ENCODE measurements at places on chromosomes 16 and 17. TPM values are rescaled to one million over a fixed set of nuclear protein-coding genes. Genes with fewer than 3 reads are reported as not detected.

GRCh38 chr17:36939802-36940312, 2.6 kb downstream of the LHX1 start:
- no peak for DNase-seq

DNA sequence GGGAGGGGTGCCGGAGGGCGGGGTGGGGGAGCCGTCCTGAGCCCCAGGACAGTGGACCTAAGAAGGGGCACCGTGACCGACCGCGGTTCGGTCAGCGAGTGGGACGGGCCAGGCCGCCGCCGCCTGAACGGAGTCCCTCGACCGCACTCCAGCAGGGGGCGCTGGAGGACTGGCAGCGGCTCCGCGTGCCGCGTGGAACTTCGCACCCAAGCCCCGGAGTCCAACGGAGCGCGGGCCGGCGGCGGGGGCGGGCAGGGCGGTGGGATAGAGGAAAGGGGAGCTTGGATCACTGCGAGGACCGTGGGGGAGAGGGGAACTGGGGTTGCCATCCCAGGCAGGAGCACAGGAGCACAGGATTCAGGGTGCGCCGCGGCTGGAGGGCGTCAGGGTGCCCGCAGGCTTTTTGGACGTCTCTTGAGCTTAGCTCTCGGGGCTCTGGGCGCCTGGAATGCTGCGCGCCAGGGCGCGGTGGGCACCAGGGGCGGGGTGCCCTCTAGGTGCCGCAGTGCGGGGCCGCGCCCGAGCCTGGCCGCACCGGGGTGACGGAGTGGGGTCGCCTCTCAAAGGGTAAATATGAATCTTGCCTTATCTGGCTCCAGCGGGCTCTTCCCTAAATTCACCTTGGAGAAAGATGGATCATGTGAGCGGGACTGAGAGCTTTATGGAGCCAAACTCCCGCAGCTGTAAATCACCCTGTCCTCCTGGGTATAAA, 379 bp upstream of the OTOP2 start:
- DNase-seq: peak; percentile 83

DNA sequence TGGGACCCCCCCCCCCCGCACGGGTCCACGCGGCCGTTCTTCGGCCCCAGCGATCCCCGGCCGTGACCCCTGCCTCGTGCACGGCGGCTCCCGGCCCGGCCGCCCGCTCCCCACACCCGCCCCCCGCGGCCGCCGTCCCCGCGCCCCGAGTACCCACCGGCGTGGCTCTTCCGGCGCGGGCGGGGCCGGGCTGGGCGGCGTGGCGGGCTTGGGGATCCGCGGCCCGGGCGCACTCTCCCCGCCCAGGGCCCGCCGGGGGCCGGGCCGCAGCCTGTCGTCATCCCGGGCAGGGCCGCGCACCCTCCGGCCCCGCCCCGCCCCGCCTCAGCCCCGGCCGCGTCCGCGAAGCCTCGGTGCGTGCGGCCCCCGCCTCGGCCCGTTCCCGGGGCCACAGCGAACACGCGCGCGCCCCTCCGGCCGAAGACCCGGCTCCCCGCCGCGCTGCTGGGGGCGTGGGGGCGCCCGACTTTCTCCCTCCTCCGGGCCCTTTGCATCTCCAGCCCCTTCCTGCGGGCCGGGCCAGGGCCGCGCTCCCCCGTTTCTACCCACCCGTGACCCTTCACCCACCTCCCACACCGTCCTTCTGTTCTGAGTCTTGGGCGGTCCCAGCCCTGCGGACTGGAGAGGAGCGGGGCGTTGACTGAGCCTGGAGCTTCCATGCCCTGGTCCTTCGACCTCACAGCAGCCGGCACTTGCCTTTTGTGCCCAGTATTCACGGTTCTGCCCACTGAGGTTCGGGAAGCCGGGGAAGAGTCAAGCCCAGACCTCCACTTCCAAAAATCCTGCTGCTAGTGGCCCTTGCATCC, 840 bp downstream of the MYO1C start:
- DNase-seq: peak; percentile 90

- no peak for DNase-seq
Observed at GRCh38 chr17:61323003-61323908, 76.4 kb upstream of the TBX2 start.

DNA sequence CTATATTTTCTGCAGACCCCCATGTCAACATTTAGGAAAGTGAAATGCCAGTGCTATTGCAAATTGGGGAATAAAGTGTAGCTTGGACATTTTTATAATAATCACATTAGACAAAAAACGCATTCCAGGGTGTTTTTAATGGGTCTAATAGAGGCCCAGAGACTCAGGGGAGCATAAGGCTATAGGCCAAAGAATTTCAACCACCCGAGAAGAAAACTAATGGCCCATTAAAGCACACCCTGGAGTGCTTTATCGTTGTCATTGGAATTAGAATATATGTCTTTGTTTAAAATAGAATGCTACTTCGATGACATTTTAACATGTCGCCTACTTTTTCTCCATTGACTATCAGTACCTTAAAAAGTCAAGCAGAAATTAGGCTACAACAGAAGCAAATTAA, 414.1 kb upstream of the CDH8 start:
- no peak for DNase-seq

DNA sequence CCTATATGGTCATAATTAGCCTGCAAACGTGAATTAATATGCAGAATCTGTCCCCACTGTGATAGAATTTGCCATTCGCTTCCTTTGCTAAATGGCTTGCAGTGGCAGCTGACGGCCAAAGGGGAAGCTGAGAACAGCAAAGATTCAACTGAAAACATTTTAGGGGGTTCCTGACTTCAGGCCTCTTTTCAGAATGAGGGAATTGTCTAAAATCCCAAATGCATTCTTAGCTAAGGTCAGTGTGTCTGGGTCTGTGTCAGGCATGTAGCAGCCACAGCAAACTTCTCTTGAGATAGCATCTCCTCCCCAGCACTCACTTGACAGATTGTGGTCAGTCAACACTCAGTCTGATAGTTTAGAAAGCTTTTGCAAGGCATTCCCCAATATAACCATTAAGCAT, 701.1 kb downstream of the WWOX start:
- DNase-seq: no peak

DNA sequence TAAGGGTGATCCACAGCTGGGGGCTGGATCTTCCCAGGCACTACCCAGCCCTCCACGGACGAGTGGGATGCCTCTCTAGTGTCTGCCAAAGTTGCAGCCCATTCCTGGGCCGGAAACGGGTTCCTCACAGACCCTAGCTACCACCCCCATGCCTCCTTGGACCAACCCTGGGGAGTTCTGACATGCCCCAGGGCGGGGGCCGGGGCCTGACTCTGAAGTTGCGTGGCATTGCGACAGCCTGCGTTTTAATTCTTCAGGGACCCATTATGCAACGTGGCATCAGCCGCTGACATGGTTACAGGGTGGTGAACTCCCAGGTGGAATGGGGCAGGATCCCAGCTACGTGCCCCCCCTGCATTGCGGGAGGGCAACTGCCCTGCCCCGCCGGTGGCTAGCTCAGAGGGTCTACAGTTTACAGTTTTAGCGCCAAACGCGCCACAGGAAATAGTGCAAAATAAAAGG, 2.7 kb downstream of the CBX4 start:
- no peak for DNase-seq

- no peak for DNase-seq
Observed at GRCh38 chr17:65660947-65661346, 99.5 kb upstream of the AXIN2 start.

Gene KRTAP9-8
- total RNA-seq: not detected

Gene KRT16
- total RNA-seq: not detected

Data from frontal cortex (tissue), 4 donors.